Fibroblast of skin of back (primary cell): ENCODE measurements at places on chromosomes 12 and 14.
A peak's percentile ranks its signal among the peaks of the same experiment; 100 is the strongest.

GRCh38 chr14:37078131-37078530, 94.3 kb downstream of the SLC25A21 start:
- DNase-seq: peak; percentile 49

GRCh38 chr12:20272801-20273200, 95.5 kb upstream of the PDE3A start:
- DNase-seq: peak; percentile 49

DNA sequence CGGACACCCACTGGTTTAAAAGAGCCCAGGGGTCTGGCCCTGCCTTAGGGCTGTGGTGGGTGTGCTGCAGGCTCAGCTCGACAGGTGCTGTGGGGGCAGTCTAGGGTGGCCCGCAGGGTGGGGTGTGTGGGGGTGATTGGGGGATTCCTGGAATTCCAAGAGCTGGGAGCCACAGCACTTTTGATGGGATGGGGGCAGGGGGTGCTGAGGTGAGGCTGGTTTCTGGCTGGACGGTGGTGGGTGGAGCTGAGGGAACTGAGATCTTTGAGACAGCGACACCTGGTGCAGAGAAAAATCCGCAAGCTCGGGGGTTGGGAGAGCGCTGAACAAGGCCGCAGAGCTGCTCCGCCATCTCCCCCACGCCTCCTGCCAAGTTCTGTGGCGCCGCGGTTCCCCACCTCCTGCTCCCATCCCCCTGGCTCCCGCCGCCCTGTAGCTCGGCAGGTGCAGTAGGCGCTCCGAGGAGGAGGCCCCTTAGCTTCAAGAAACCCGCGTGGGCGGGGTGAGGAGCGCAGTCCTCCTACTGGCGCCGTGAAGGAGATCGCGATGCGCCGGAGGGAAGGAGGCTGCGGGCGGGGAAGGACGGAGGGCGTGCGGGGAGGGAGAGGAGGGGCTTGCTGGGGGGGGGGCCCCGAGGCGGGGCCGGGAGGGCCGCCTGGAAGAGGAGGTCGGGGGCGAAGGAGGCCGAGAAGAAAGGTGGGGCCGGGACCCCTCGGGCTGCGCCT, 1.3 kb upstream of the TEDC1 start:
- peak; percentile 78 for DNase-seq

- no peak for DNase-seq
These were observed 11.0 kb upstream of the DHRS4 start for GRCh38 chr14:23942587-23942986.

GRCh38 chr12:109020796-109021380, at the start of gene SVOP:
SVOP (minus strand) TSS chr12:109021068; CDS start chr12:109020868, 200 bp downstream.
- DNase-seq: peak; percentile 80

GRCh38 chr14:59159169-59159568, 29.3 kb upstream of the DAAM1 start:
- DNase-seq: no peak

- peak; percentile 38 for DNase-seq
These were observed 37.9 kb downstream of the A2ML1 start for GRCh38 chr12:8860165-8860961.

DNA sequence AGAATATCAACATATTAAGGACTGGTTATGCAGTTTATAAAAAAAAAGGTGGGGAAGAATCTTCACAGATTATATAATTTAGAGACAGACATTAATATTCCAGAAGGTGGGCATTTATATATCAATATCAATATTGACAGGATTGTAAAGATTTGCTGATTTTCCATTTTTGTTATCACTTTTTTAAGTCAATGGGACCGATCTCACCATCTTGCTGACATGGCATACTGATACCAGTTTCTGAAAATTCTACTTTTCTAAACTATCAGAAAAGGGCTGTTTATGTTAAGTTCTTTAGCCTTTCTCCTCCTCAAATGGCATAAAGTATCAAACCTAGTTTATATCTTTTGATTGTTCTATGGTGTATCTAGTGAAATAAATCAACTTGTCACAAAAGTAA, 344.1 kb upstream of the SOX5 start:
- no peak for DNase-seq

- peak; percentile 31 for DNase-seq
These were observed 389.6 kb upstream of the ATP2B1 start for GRCh38 chr12:90098132-90098779.

DNA sequence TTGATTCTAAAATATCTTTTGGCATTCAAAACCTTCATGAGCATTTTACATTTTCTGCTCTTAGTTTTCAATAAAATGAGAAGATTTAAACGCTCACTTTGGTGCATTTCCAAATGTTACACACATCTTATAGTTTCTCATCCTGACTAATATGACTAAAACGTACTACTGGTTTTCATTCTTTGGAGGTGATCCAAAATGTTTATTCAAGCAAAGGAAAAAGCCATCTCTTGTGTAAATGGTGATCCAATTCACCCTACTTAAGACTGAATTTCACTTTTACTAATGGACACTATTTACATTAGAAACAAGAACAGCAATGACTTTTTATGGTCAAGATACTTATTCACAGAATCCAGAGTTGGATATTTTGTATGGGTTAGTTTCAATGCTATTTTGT, 86.6 kb downstream of the KITLG start:
- peak; percentile 93 for DNase-seq

GRCh38 chr12:52191841-52192791, at the start of gene KRT80:
KRT80 (minus strand) TSS chr12:52192014; CDS start chr12:52191902, 112 bp downstream.
- DNase-seq: peak; percentile 100

DNA sequence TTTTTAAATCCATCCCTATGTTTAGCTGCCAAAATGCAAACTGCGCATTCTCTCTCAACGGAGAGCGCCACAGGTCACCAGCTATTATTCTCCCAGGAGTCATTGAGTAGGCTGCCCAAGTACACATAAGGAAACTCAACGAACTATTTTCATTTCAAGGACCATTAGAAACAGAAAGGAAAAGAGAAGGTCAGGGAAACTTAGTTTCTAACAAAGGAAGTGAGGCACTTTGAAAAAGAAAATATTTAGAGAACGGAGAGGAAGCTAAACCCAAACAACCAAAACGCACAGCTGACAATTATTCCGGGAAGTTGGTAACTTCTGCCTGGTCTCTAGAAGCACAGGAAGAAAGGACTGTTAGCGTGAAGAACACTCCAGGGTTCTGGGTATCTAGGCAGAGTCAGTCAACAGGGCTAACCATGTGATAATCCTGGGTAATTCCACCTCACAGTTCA, 23.5 kb downstream of the GPHB5 start:
- no peak for DNase-seq

DNA sequence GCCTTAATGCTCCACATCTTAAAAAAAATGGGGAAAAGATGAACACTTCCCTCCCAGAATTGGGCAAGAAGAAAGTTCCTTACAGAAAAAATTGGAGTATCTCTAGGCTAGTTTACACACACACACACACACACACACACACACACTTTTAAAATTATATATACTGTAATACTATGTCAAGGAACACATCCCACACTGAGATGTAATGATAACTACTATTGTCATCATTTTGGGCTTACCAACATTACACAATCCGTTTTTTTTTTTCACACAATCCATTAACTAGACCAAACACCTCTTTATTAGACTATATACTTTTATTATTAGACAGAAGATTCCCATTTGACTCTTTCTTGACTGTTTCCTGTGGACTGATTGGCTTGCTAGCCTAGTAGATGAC, 2.5 kb downstream of the LTBR start:
- no peak for DNase-seq

DNA sequence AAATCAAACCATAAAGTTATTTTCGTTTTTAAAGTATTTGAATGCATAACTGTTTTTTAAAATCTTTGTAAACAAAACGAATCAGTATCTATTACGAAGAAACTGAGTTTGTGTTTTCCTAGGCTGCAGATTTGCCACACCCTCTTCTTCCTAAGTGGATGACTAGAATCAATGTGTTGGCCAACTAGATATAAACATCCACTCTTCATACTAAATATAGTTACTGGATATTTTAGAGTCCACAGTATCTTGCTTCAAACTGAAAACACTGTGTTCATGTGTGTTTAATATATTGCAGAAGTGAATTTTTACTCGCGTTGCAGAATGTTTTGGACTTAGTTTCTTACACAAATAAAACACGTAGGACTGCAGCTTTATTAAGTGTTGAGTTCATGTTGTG, 63.2 kb downstream of the KLHL28 start:
- DNase-seq: no peak

DNA sequence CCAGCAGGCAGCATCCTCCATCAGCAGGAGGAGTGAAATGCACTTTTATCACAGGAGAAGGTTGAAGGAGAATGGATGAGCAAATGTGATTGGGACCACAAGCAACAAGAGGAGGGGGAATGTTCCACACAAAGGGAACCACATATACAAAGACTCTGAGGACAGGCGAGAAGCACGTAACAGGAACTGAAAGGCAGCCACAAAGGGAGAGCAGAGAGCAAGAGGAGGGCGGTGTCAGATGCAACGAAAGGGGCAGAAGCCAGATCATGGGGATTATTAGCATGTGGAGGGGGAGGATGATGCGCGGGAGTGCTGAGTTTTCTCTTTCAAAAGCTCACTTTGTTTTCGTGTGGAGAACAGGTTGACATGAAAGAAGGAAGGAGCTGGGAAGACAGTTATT, 241.1 kb downstream of the SPTSSA start:
- no peak for DNase-seq
